ENCODE measurements at places on chromosomes 6 and 20. TPM values are rescaled to one million over a fixed set of nuclear protein-coding genes. Genes with fewer than 3 reads are reported as not detected.

The EYS gene
- total RNA-seq: 0.07 TPM

The CNBD2 gene
- 2.1 TPM for total RNA-seq

The SLC17A4 gene
- not detected for total RNA-seq

GRCh38 chr6:167850782-167851181 lies 24.1 kb downstream of the AFDN start:
- H3K4me1 ChIP-seq: peaks cover 13% of the 10 kb centered on the region
- no peak overlapping the region for H3K4me3 ChIP-seq
- DNase-seq: no peak
- H3K27ac ChIP-seq: no peak overlapping the region

- DNase-seq: no peak
- no peaks in the 10 kb centered on the region for H3K27me3 ChIP-seq
- H3K4me3 ChIP-seq: no peak overlapping the region
- no peaks in the 10 kb centered on the region for H3K4me1 ChIP-seq
- H3K27ac ChIP-seq: no peak overlapping the region
Measured at GRCh38 chr20:22338140-22338708, 246.1 kb downstream of the FOXA2 start.

- H3K27me3 ChIP-seq: peaks cover 5% of the 10 kb centered on the region
- H3K36me3 ChIP-seq: no peaks in the 10 kb centered on the region
- DNase-seq: no peak
Measured at GRCh38 chr20:41696428-41696827, 78.3 kb upstream of the CHD6 start.

Measured in astrocyte (in vitro differentiated cells and primary cell).